Fibroblast of skin of back (primary cell): ENCODE measurements at places on chromosomes 11 and 22.

DNA sequence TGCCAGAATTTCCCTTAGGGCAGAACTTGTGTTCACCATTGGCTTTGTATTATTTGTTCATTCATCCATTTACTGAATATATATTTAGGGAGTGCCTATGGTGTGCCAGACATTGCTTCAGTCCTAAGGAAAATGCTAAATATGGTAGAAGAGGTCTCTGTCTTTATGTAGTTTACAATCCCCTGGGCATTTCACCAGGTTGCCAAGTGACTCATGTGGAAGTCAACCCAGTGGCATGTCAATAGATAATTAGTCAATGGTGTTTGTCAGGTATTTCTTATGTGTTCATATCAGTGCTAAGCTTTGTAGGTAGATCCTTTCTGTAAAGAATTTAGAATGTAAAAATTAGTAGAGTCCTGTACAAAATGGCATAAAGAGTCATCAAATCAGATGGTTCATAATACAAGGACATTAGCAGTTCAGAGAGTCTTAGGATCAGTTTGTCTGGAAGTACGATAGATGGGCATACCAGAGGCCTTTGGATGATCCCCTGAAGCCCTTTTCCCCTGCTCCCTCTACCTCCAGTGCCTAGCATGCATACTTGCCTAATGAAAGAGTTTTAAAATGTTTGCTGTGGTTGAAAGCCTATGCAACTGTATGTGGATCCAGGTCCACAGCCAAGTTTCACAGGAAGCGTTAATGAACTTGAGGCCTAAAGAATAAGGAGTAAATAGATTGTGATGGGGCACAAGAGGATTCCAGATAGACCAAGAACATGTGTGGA is 58.5 kb upstream of the SESN3 start:
- no peak for DNase-seq

GRCh38 chr11:119823077-119823476 is 94.1 kb upstream of the NECTIN1 start:
- DNase-seq: no peak

DNA sequence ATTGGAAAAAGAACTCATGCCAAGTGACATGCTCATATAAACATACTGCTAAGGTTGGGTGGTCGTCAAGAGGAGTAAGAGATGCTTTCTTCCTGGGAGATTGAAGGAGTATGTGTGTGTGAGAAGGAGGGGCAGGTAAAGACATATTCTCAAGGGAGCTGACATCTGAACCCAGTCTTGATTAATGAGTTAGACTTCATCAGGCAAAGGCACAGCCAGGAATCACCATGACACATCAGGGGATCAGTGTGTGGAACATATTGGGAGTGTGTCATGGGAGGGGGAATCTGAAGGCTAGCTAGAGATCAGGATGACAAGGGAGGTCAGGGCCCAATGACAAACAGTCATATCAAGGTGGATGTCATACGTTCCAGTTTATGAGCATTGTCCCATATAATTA is 14.9 kb downstream of the CNTF start:
- no peak for DNase-seq

DNA sequence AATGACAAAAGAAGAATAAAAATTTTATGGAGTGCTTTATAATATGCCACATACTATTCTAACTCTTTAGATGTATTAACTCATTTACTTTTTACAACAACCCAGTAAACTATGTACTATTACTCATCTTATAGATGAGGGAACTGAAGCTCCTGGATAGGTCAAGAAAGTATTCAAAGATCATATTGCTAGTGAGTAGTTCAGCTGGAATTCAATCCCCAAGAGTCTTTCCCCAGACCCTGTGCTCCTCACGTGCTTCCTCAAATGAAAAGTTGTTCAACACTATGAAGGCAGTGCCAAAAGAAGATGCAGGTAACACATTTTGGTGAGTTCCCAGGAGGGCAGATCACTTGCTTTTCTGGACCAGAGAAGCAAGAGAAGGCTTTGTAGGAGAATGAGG is 46.8 kb downstream of the BTG4 start:
- peak; percentile 73 for DNase-seq

DNA sequence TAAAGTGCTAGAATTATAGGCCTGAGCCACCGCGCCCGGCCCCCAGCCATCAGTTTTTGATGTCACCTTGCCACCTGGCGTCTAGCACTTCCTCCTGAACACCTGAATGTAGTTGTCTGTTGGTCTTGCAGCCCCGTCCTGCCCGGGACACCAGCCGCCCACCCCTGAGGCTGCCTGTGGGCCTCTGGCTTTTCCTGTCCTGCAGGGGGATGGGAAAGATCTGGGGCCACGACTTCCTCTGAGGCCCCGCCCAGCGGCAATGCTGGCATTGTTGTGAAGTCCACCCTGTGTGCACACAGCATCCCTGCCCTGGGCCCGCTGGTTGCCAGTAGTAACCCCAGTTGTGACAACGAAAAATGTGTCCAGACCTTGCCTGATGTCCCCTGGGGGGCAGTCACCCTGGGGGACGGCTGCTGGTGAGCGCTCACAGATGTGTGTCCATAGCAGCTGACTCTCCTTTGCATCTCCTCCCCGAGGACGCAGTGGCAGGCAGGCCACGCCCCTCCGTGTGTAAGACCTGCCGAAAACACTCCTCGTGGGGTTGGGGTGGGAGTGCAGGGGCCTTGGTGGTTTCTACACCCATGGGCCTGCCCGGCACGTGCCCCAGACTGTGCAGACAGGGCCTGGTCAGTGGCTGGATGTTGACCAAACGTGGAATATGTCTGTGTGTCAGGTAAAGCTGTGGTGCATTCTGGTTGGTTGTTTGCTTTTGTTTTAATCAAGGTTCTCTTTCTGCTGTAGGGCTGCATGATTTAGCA is 6.8 kb downstream of the SELENOO start:
- no peak for DNase-seq

- peak; percentile 58 for DNase-seq
Measured at GRCh38 chr11:119729951-119730613, 1.1 kb upstream of the NECTIN1 start.

DNA sequence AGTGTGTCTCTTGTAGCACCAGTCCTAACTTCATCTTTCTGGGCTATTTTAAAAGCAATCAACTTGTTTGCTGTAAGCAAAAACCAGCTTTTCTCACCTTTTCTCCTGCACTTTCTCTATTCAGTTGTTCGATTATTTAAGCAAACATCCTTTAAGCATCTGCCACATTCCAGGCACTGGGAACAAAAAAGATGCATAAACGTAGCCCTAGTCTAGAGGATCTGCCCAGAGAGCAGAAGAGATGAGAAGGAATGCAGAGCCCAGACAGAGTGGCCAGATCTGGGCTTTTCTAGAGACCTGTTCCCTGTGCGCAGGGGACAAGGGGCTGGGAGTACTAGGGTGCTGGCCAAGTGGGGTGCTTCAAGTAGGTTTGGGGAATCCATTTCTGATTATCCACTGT is 8.4 kb downstream of the APLNR start:
- DNase-seq: no peak

DNA sequence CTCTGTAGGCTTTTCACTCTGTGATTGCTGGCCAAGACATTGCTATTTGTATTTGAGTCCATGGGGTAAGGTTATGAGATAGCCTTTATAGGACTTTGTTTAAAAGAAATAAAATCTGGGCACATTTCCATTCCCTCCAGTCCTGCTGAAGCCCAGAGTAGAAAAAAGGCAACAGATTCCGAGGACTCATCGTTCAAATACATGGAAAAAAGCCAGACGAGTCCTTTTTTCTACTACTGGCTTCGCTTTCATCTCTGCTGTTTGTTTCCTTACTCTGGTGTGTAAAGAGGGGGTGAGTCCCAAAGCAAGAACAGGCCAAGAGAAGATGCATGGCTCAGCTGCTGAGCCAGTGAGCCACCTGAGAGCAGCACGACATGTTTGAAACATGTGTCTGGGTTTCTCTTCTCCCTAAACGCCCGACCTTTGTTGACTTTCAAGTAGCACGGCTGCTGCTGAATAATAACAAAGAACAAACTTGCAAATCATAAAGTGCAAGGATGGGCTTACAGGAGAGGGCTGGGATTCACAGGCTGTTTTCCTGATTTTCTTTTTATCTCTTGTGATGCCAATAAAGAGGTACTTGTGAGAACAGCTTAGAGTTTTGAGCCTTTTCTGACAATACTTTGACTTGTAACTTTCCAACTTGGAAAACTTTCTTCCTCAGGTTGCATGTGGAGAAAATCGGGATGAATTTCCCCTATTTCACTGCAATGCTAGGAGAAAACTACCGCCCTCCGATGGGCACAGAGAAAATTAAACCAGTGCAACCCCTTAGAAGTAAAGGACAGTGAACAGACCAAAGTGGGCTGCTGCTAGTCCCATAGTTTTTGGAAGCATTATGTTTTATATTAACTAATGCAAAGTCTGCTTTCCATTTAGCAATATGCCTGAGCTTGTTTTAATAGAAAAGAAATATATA is 195.2 kb upstream of the RAG2 start:
- DNase-seq: no peak

DNA sequence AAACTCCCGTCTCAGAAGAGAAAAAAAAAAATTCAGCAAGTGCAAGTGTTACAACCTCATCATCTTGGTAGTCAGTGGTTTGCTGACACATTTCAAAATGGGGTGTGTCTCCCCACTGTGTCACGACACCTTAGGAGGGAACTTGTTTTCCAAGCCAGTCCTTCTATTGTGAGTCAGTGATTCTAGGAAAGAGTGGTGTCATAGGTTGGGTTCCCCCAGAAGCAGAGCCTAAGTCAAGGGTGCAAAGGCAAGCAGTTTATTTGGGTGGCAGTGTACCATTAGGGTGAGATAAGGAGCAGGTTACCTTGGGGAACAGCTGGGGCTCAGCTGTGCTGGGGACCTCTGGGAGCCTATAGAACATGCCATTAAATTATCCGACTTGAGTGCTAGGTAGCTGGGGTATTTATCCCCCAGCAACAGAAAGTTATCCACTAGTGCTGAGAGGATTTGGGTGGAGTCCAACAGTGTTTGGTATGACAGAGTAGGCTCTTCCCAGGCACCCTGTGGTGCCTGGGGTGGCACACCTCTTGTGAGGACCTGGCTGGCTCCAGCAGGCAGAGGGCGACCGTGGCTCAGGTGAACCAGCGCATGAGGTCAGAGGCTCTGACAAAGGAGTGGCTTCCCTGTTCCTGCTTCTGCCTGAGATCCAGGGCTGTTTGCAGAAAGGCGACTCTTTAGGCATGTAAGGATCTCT is 41.7 kb downstream of the KIAA1671 start:
- peak; percentile 56 for DNase-seq

- DNase-seq: no peak
Measured at GRCh38 chr22:45783690-45784089, 112.1 kb downstream of the ATXN10 start.

DNA sequence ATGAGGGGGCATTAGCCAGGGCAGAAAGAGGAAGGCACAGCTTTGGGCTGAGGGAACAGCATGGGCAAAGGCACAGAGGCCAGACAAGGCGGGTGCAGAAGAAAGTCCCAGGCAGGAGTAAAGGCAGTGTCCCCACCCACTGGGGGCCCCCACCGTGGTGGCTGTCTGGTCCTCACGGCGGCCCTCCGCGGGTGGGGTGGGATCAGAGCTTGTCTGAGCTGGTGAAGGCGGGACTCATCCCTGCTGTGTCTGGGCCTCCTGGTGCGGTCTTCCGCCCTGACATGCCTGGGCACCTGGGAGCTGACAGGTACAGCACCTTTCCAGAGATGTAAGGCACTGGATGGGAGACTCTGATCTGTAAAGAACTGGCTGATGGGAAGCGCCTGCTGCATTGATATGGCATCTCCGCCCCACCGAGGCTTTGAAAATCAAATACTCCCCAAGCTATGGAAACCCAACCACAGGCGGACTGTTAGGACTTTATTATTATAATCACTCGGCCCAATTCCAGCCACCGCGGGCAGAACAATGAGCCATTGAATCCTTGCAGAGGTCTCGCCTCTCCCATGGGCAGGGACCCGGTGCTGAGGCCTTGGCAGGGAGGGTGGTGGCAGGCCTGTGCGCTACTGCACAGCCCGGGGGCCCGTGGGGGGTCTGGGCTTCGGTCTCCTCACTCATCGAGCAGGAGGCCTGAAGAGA is 14.2 kb upstream of the GNB1L start:
- DNase-seq: no peak

DNA sequence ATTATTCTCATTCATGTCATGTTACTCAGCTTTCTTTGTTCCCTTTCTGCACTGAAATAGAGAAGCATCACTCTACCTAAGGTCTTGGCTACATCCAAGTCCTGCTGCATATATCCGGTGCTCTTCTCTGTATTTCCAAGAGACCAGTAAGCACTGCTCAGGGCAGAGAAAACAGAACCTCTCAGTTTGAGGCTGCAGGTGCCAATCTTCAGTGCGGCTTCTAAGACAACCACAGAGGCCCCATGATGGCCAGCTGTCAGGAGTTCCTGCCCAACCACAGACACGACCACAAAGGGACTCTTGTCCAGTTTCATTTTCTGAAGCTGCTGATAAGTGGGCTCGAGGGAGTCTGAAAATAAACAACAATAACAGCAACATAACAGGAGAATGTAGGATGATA is 378.4 kb upstream of the PITPNB start:
- DNase-seq: no peak

DNA sequence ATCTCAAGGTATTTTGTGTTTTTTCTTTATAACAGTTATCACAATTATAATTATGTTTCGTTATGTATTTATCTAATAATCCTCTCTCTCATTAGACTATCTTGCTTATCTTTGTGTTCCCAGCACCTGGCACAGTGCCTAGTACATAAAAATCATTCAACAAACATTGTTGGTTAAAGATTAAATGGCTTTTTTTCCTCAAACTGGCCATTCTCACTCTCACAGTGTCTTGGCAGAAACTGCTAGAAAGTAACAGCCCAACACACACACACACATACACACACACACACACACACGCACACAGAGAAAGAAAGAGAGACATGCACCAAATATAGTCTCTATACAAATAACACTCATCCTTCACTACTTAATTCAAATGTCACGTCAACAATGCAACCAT is 36.8 kb downstream of the OR10A6 start:
- DNase-seq: no peak

- DNase-seq: peak; percentile 67
Measured at GRCh38 chr22:24155627-24156140, 25.6 kb upstream of the SUSD2 start.

DNA sequence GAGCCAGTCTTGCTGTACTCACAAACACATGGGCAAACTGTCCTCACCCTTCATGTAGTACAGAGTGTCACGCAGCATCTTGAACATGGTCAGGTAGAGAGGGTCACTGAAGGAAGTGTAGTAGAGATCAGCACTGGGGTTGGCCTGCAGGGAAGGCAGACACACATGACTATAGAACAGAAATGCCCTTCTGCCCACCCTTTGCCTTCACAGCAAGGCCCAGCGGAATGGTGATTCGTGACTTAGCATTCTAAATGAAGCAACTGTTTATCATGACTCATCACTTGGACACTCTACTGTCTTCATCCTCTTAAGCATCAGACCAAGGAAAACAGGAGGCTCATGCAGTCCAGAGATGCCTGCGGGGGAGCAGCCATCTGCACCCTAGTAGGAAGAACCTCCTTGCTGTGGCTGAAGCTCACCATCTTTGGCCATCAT is 33.4 kb downstream of the SERPIND1 start:
- DNase-seq: peak; percentile 94

DNA sequence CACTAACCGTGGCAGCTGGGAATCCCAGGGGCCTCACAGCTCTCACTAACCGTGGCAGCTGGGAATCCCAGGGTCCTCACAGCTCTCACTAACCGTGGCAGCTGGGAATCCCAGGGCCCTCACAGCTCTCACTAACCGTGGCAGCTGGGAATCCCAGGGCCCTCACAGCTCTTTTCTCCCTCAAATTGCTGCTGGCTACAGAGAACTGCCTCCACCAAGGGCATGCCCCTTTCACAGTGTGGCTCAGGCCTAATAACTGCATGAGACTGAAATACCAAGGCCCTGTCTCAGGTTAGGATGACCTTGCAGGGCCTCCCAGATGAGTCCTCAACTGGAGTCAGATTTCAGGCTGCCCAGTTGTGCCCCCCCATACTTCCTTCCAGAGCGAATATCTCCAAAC is 35.1 kb upstream of the GGTLC2 start:
- no peak for DNase-seq

GRCh38 chr22:41847300-41847699 is 14.4 kb downstream of the SREBF2 start:
- no peak for DNase-seq
